ENCODE measurements at places on chromosomes 11 and 22.

DNA sequence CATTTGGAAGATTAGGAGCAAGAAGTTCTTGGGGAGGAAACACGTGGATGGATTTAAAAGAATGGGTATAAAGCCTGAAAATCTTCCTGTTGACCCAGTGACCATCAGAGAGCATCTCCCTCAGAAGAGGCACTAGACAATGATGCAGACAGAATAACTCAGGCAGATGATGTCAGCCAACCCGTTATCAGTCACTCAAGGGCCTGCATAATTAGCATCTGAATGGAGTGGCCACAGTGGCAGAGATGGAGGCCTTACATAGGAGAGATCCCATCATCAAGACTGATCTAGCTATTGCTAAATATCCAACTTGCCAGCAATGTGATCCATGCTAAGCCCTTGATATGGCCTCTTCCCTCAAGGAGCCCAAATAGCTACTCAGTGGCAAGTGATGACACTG, 70.7 kb upstream of the CD82 start:
- no peaks in the 10 kb centered on the region for H3K4me1 ChIP-seq
- H3K27me3 ChIP-seq: peaks cover 2% of the 10 kb centered on the region
- DNase-seq: no peak
- no peak overlapping the region for H3K4me3 ChIP-seq
- no peaks in the 10 kb centered on the region for H3K36me3 ChIP-seq
- no peak overlapping the region for H3K27ac ChIP-seq

DNA sequence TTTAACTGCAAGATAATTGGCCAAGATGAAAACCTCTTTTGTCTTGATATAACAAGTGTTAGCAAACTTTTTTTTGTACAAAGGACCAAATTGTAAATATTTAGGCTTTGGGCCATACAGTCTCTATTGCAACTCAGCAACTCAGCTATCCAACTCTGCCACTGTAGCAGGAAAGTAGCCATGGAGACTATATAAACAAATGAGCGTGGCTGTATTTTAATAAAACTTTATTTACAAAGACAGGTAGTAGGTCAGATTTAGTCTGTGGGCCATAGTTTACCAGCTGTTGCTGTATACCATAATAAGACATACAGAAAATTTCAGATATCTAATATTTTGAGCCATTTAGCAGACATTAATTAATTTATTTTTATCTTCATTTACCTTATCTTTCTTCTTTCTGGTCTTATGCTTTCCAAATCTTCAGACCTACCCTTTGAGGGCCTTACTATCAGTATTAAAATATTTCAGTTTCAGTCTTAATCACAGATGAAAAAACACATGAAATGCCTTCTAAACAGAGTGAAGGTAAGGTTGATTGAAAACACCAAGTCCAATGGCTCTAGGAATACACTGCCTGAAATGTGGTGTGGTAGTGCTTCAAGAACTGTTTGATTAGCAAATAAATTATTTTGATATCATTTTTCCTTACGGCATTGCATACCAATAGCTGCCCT, 256.9 kb upstream of the CTSC start:
- no peaks in the 10 kb centered on the region for H3K27me3 ChIP-seq
- no peaks in the 10 kb centered on the region for H3K4me1 ChIP-seq
- no peak overlapping the region for H3K27ac ChIP-seq
- no peak overlapping the region for H3K4me3 ChIP-seq
- H3K36me3 ChIP-seq: no peaks in the 10 kb centered on the region

DNA sequence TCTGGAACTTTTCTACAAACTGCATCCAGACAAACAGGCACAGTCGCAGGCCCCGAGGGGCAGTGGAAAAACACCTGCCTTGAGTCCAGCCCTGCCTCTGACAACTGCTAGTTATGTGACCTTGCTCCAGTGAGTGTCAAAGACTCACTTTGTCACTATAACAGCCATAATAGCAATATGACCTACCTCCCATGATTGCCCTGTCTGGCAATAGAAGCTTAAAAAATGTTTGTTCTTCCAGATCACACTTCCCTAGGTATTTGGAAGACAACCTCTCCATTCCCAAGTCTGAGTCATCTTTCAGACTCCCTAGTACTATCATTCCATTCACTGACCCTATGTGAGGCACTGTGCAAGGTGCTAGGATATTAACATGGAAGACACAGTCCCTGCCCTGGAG, 74.5 kb downstream of the RPL27A start:
- H3K27me3 ChIP-seq: no peaks in the 10 kb centered on the region
- no peak overlapping the region for H3K27ac ChIP-seq
- no peak for DNase-seq
- no peak overlapping the region for H3K4me3 ChIP-seq
- H3K36me3 ChIP-seq: no peaks in the 10 kb centered on the region

DNA sequence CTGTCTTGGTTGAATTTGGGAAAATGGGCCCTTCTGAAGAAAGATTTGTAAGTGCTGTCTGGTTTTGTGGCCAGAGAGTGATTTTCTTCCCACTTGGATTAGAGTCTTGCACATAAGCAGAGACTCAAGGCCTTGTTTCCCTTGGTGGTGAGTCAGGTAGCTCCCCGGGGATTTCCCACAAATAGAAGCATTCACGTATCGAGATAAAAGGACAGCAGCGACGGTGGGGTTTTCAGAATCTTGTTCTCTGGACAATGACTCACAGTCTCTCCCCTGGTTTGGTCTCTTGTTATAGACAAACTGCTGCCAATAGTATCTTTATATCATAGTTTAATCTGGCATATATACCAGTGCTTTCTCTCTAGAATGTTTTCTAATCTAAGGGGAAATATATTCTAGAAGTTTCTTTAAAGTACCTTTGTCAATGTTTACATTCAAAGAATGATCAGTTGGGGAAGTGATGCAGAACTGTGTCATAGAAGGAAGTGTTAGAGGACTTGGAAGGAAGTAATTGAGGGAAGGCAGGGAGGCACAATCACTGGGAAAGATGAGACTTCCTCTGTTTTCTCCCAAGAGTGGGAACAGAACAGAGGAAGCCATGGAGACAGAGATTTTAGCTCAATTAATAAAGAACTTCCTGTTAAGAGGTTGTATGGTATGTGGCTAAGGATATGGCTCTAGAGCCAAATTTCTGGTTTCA, 18.1 kb downstream of the POLA2 start:
- no peak for DNase-seq
- H3K4me3 ChIP-seq: no peak overlapping the region
- no peak overlapping the region for H3K27ac ChIP-seq

GRCh38 chr11:62514151-62514550, 32.5 kb downstream of the AHNAK start:
- H3K36me3 ChIP-seq: no peaks in the 10 kb centered on the region
- no peak for DNase-seq

DNA sequence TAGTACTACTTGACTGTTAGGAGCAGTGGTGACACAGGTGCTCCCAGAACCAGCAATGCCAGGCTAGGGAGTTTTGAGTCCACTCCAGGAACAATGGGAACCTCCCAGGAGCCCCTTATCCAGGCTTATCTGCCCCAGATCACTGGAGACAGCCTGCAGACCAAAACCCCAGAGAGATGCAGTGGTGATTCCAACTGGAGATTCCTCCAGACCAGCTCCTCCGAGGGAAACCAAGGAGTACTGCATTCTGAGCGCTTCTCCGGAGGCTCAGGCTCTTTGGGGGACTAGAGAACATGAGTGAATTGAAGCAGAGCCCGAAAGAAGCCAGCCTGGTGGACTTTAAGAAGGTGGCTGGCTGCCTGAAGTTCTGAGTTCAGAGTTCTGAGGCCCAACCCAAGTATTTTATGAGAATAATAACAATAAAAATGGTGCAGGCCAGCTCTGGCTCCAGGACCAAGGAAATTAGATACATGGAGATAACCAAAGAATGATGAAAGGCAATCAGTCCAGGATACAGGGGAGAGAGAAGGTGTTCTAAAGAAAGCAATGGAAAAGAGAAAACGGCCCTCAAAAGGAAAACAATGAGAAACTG, 1.3 kb upstream of the TMEM25 start:
- H3K27me3 ChIP-seq: no peaks in the 10 kb centered on the region
- DNase-seq: no peak
- peak overlapping the region; percentile 66 for H3K4me3 ChIP-seq

GRCh38 chr11:111814106-111814505, 47.9 kb upstream of the PPP2R1B start:
- no peak overlapping the region for H3K4me3 ChIP-seq
- no peaks in the 10 kb centered on the region for H3K27me3 ChIP-seq
- no peak for DNase-seq

DNA sequence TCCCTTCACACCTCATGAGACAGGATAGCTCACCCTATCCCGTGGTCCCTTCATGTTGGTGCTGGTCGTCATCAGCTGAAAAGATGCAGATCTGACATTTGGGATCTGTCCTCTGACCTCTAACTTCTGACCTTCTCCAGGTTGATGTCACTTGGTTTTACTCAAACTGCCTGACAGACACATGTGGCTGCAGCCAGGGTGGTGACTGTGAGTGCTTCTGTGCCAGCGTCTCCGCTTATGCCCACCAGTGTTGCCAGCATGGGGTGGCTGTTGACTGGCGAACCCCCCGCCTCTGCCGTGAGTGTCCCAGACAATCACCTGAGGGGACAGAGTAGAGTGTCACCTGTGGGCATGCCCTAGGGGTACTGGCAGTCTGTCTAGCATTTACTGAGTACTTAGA, 49.7 kb downstream of the OTOG start:
- no peak overlapping the region for H3K4me3 ChIP-seq
- H3K27ac ChIP-seq: no peak overlapping the region
- H3K36me3 ChIP-seq: no peaks in the 10 kb centered on the region
- DNase-seq: no peak

DNA sequence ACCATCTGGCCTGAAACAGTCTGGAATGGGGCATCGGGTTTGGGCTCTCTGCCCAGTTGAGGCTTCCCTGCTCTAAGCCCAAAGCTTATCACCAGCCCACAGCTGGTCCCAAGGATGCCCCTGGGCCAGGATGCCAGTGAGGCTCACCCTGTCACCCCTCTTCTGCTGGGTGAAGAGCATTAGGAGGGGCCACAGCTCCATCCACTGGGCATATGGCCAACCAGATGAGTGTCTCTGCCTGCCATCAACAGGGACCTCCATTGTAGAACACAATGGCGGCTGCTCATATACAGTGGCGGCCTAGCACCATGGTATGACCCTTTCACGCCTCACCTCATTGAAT, 5.6 kb downstream of the CHST1 start:
- peak; percentile 78 for DNase-seq
- no peak overlapping the region for H3K4me3 ChIP-seq
- peaks cover 76% of the 10 kb centered on the region for H3K27me3 ChIP-seq

- H3K27ac ChIP-seq: peak within 1 kb of the TSS; percentile 97
- H3K36me3 ChIP-seq: peaks cover 4% of the 10 kb centered on the region
- H3K27me3 ChIP-seq: no peaks in the 10 kb centered on the region
These were observed at the start of gene TOB2 for GRCh38 chr22:41446639-41447434. TSS of gene TOB2 (minus strand) at chr22:41446801. CDS start at chr22:41437345, 9,456 bp downstream.

DNA sequence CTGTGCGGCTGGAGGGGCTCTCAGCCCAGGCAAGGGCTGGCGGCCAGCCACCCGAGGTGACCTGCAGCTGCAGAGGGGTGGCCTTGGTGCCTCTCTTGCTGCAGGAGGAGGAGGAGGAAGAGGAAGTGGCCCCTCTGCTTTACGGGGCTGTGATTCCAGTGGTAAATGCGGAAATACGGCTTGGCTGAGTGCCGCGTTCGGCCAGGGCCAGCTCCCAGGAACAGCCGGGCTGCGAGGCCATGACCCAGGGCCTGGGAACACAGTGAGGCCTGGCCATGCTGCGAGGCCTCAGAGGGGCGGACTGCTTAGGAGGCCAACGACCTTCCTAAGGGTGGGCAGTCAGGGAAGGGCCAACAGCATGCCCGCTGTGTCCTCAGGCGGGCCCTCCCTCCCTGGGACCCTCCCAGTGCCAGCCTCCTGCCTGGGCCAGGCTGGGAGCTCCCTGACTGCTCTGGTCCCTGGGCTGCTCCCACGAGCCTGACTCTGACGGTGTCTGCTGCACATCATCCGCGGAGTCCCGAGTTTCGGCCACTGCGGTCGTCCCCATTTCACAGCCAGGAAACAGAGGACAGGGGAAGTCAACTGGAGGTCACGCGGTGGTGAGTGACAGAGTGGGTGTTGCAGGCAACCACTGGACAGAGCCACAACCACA, 20.8 kb upstream of the PPARA start:
- no peak overlapping the region for H3K27ac ChIP-seq
- no peaks in the 10 kb centered on the region for H3K27me3 ChIP-seq
- no peak overlapping the region for H3K4me3 ChIP-seq
- no peak for DNase-seq
- peaks cover 11% of the 10 kb centered on the region for H3K4me1 ChIP-seq

DNA sequence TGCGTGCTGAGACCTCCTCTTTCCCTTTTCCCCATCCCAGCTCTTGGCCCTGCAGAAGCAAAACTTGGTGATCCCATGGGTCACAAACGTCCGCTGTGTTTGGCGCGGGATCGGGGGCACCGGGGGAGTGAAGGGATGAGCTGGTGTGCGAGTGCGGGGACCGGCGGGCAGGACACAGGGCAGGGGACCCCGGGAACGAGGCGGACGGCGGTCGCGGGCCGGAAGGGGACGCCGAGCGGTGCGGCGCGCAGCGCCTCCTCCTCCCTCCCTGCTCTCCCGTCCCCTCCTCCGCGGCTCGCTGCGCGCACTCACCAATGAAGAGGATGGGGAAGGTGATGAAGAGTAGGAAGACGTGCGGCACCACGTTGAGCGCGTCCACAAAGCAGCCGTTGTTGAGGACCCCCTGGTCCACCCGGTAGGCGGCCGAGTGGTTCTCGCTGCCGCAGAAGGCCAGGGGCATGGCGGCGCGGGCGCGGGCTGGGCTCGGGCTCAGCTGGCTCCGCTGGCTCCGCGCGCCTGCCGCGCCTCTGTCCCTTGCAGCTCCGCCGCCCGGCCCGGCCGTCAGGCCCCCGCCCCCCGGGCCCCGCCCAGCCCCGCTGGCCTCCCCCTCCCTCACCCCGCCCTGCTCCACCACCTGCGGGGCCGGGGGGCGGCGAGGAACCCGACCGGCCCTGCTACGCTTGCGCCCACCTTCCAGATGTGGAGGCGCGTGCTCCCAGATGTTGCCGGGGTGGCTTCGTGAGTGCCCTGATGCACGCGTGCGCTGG, at the start of gene ABCC8:
Gene ABCC8 (minus strand): TSS at position 529 of the 767 bp plus-strand sequence. CDS start 69 bp downstream, at position 460.
- H3K27me3 ChIP-seq: peaks cover 88% of the 10 kb centered on the region
- H3K4me1 ChIP-seq: peaks cover 13% of the 10 kb centered on the region
- no peak for DNase-seq
- H3K27ac ChIP-seq: no peak within 1 kb of the TSS

DNA sequence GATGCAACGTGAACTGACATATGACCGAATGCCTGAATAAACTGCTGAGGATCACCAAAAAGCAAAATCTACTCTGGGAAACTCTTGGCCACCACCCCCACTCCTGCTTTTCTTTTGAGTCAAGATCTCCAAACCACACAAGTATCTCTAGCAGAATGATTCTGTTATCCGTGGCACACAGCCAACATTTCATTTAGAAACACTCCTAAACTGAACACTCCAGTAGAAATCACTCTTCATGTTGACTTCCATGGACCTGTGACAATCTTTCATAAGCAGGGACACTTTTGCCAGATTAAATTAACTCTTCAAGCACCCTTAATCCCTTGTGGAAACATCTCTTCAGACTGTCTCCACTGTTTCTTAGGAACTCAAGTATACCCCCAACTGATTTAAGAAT, 44.4 kb downstream of the VSIG10L2 start:
- no peak overlapping the region for H3K4me3 ChIP-seq
- no peak overlapping the region for H3K27ac ChIP-seq
- H3K4me1 ChIP-seq: no peaks in the 10 kb centered on the region
- no peak for DNase-seq
- no peaks in the 10 kb centered on the region for H3K36me3 ChIP-seq

- peaks cover 16% of the 10 kb centered on the region for H3K4me1 ChIP-seq
- no peaks in the 10 kb centered on the region for H3K27me3 ChIP-seq
- H3K27ac ChIP-seq: no peak overlapping the region
- DNase-seq: peak; percentile 16
These were observed 1.6 kb downstream of the LGR4 start for GRCh38 chr11:27470826-27471588.

All from common myeloid progenitor, CD34-positive (primary cell).